ENCODE measurements at places on chromosomes 13 and 19. TPM values are rescaled to one million over a fixed set of nuclear protein-coding genes. Genes with fewer than 3 reads are reported as not detected.

DNA sequence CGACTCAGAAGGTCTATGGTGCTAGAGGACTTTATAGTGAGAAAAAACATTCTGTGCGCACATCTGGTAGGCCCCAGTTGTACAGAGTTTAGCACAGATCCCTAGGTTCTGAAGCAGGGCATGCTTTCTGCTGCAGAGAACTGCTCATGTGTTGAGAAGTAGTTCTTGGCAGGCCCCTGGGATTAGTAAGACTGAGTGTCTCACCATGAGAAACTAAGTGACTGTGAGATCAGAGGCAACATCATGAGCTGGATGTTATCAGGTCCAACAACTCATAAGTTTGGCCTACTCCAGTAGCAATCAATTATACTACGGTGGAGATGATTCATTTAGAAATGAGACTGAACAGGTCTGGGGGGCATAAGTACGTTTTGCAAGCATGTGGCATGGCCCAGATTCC lies 507.4 kb upstream of the KLF12 start:
- no peak for DNase-seq

- DNase-seq = no peak
These were observed 512.6 kb downstream of the KLF5 start for GRCh38 chr13:73571376-73571775.

DNA sequence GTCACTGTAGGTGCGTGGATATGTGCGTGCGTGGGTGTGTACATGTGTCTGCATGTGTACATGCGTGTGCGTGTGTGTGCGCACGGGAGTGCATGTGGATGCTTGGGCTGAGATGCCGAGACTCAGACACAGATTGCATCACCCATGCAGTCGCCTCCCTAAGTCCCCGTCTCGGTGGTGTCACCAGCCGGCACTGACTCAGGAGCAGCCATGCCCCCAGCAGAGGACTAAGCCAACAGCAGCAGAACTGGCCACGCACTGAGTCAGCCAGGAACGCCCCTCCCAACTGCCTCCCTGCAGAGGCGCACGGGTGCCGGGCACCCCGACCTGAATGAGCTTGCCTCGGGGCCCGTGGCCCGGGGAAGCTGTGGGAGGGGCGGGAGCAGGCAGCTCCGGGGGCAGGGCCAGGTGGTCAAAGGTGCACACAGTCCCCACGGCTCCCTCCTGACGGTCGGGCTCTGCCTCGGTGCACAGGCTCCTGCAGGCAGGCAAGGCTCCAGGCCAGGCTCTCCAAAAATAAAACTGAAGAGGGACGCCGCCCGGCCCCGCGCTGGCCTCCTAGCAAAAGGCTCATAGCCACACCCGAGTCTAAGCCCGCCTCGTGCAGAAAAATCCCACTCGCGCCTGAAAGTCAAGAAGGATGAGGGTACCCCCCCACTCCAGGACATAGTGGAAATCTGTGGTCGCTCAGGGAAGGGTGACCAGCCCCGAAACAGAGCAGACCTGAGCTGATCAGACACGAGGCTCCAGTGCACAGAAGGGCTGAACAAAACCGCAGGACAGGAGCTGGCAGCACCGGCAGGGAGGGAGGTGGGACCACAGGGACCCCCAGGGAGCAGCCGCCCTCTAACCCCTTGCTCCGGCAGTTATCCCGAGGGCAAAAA lies 49.2 kb downstream of the GADD45B start:
- no peak for DNase-seq

Gene ATCAY
- 158 TPM for polyA plus RNA-seq

Gene RGS9BP
- polyA plus RNA-seq = 0.35 TPM

Gene MAN2B1
- 38.7 TPM for polyA plus RNA-seq
